ENCODE measurements at places on chromosomes 11 and 22. TPM values are rescaled to one million over a fixed set of nuclear protein-coding genes. Genes with fewer than 3 reads are reported as not detected.

DNA sequence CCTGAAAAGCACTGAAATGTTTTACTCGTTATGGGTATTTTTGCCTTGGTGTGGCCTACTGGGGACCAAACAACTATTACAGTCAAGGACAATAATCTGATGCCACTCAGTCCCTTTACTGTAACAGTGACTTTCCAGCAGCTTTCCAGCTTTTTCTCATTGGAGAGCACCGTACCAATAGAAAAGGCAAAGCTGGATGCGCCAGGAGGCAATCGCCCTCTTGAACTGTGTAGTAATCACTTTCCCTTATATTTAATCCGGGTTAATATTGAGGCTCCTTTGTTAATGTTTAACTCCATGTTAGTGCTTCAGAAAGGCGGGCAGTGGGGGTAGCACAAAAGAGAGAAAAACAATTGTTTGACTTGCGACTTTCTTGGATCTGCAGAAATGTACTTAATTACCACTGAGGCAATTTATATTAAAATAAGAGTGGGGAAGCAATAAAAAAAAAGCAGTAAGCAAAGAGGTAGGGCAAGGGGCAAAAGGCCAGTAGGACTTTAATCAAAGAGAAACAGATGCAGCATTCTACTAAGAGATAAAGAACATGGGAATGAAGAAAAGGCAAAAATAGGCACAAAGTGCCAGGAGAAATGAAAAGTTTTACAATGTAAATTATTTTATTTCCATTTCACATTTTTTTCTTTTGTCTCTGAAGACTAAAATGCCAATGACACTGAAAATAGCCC, 81.6 kb downstream of the LRRC4C start:
- DNase-seq = no peak

DNA sequence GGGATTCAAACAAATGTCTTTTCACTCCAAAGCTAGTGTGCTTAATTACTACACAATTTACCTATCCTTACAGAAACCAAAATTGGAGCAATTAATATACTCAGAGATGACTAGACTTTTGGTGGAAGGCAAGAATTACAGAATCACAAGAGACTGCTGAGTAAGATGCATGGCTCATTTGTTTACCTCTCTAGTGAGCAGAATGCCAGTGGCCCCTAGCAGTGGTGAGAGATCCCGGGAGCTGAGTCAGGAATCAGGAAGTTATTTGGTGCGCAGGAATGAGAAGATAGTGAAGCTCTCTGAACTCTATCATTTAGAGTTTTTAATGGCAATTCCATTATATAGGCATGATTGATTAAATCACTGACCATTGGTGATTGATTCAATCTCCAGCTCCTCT, 188.9 kb upstream of the SESN3 start:
- no peak for DNase-seq

GRCh38 chr11:61864814-61865775, 26.2 kb downstream of the FADS3 start:
- DNase-seq = no peak

GRCh38 chr11:12831471-12832202, 157.4 kb downstream of the TEAD1 start:
- no peak for DNase-seq

DNA sequence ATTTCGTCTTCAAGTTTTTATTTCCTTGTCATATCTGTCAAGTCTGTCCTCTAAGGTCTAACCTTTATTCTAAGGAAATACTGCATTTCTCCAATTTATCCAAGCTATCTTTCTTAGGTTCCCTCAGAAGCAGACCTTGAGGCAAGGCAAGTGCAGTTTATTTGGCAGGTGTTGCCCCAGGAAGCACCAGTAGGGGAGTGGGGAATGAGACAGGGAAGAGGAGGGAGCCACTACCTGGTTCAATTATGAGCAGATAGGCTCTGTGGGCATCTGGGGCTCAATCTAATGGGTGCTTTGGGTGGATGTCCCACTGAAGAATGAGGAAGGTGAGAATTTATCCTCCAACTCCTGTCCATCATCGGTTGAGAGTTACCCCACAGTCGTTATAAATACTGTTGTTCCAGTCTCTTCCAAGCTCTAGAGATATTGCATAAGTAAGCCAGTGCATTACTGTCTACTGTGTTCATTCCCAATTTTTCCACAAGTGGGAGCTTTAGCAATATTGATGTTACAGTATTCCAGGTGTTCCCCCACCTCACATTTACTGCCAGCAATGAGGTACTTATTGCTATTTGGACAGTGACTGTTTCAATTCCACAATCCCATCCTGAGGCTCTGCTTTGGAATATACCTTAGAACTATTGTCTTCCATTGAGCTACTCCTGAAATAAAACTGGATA, 154.9 kb upstream of the CEP126 start:
- DNase-seq = no peak

GRCh38 chr22:17339095-17339693, 30.1 kb upstream of the CECR2 start:
- no peak for DNase-seq

DNA sequence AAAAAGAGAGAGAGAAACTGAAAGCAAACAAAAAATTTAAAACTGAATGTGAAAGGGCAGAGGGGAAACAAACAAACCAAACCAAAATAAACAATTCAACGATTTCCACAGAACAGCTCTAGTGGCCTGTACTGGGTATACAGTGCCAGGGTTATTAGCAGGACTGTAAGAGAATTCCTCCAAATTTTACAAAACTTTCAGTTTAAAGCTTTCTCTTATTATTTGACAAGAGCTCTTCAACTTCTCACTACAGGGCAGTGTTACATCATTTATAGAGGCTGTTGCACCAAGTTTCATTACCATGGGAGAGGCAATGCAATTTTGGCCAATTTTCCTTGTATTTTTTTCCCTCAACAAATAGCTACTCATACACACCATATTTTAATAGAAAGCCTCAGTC, 44.3 kb upstream of the CLPB start:
- no peak for DNase-seq

The P4HA3 gene
- not detected for total RNA-seq
